ENCODE measurements at places on chromosomes 5 and 9.

DNA sequence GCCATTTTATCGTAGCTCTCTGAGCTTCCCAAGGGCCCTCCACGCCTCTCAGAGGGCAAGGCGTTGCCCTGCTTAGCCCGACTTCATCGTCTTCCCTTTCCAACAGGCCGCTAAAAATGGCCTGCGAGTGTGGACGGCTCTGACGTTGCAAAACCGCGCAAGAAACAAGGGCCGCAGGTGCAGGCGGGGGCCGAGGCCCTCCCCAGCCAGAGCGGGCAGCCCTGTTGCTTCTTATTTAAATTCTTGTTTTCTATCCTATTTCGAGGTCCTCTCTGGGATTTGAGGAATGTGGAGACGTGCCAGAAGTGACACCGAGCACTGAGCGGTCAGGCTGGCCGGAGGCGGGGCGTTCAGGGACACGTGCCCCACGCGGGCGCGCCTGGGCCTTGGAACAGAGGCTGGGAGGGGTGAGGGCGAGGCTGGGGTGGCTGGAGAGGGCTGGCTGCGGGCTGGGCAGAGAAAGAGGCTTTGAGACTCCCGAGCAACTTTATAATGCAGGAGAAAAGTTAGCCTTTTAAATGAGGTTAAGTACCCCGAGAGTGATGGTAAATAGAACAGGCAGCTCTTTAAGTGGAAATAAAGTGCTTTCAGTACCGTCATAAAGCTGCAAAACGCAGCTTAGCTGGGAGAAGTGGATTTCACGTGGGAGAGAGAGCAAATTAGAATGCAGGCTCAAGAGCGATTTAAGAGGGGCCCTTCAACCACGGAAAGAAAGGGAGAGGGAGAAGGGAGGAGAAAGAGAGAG, 243.6 kb downstream of the AUH start:
- peak; percentile 97 for DNase-seq

DNA sequence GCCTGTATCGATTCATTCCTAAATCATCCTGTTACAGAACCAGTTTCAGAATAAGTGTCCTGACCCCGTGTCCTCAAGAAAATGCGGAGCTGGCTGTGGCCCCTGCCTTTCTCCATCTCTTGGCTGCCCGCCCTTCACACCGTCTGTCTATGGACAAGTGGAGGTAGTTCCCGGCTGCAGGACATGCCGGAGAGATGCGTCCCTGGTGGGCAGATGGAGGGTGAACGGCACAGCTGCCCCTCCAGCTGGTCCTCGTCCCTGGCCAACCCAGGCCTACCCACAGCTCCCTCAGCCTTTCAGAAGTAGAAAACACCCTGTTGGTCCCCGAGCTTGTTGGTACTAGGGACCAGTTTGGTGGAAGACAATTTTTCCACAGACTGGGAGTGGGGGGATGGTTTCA, 14.8 kb upstream of the EXOC3 start:
- DNase-seq = no peak

DNA sequence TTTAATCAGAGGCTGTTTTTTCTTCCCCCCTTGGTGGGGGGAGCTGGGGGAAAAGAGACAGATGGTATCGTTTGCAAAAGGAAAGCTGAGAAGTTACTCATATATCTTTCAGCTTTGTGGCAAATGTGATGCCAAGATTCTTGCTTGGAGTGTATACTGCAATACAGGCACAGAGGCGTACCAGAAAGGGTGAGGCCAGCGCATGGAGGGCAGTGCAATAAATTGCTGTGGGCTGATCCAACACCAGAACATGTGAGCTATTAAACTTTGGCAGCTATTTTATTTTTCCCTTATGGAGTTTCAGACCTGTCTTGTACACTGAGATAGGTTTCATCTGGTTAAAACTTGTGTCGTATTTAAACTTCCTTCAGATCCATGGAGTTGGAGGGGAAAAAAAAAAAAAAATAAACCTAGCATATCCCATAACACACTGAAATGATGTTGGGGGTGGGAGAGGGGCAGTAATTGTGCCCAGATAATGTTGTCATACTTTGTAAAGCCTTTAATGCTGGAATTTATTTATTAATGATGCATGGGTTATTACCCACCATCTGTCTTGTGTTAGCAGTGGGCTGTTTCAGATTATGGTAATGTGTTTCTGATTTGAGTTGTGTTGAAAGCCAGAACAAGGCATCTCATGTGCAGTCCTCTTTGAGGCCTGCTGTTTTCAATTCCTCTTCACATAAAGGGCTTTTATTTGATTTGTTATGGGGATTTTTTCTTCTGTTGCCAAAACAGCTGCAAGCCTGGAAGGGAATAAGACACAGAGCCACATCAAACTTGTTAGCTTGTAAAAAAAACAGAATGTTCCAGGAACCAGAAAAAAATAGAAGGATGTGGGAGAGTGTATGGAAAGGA, 891.3 kb downstream of the TLE1 start:
- no peak for DNase-seq

DNA sequence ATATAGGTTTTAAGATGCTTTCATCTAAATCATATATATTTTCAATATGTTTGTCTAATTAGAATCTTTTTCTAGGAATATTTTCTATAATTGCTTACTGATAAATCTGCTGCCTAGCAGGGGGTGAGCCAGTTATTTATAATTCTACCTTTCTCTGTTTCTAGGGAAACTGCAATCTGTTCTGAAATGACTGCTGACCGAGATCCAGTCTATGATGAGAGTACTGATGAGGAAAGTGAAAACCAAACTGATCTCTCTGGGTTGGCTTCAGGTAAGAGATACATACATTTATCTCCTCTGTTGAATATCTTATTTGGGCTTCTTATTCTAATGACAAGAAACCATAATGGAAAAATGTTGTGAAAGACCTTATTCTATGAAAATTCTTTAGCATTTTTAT, 127.3 kb downstream of the XRCC4 start:
- DNase-seq = no peak

GRCh38 chr5:144469106-144469505, 298.4 kb downstream of the KCTD16 start:
- DNase-seq = no peak

DNA sequence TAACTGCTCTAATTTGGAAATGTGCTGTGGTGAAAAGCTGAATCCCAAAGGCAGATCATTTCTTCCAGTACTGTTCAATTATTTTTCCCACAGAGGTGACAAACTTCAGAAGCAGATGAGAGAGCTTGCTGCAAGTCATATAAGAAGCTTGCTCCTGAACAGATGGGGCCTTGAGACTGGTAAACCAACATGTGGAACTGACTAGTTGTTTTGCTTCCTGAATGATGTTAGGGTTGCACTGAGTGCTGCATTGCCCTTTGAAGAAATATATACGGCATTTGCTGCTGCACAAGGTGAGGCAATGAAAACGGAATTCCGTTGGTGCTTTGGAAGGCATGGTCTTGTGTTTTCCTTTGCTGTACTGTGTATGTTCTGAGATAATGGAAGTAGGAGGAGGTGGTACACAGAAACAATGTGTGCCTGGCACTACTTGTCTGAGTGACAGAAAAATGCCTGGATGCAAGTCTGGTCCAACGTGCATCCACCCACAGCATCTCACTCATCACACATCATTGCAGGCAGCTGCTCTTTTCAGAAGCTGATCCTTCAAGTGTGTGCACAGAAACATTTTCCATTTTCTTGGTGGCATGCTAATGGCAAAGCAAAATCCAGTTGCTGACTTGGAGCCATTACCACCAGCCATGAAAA, 76.9 kb downstream of the ANKH start:
- no peak for DNase-seq

GRCh38 chr9:136791516-136792276, 552 bp downstream of the TMEM141 start:
- peak; percentile 46 for DNase-seq

Data from NCI-H510A treated with DMSO at 0.1 percent for 48 hours (cell line).